ENCODE measurements at places on chromosomes 12 and 14.

GRCh38 chr14:22848351-22849164 is 12.2 kb downstream of the MMP14 start:
- no peak for DNase-seq

DNA sequence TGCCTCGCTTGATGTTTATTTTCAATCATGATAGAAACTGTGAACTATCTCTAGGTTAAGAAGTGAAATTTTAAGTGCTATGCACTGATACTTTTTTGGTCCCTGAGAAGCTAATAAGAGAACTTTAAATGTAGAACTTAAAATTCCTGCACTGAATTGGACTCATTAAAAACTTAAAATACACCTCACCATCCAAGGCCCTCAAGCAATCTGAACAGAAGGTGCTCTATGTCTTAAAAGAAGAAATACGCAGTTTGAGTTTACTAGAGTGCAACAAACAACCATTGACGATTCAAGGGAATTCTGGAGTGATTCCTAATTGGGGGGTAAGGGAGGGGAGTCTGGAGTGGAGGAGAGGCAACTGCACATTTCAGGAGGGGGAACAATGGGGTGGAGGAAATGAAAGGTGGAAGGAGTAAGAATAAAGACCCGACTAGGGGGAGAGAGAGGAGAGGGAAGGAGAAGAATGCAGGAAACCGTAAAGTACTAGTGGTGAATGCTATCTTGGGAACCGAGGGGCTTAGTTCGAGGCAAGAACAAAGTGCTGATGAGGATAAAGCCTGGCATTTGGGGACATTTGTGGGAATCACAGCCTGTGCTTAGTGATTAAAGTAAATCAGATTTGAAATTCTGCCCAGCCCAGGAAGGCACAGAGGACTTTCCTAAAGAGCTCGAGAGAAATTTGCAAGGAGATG is 389.7 kb downstream of the AACS start:
- DNase-seq = no peak

DNA sequence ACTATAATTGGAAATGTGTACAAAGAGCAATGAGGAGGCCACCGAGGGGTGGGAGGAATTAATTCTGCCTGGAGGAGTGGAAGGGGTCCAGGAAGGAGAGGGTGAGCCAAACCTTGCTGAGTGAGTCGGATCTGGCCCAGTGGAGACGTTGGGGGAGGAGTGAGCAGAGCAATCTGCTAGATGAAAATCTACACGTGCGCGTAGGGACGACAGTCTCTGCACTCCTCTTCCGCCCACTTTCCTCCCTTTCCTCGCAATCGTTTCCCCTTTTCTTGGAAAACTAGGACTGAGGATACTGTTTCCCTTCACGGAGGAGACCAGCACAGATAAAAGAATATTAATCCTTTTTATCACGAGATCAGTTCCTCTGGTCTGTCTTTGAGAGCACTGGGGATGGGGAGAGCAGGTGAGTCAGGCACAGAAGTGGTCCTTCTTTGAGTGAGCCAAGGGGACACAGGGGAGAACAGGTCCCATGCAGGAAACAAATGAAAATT is 2.9 kb upstream of the NAB2 start:
- no peak for DNase-seq

DNA sequence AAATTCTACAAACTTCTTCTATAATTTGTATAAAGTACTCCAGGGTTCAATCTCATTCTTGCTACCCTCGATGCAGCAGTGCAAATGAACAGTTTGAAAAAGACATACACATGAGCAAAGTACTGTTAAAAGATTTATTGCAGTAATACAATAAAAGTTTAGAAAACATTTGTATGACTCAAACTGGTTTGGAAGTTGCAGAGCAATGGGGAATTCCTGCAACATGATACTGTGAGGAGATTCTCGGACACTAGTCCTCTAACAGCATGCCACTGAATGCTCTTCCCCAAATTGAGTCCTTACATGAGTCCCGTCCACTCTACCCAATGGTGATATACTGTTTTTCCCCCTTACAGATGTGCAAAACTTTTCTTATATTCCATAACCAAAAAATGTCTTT is 45.4 kb downstream of the ATG14 start:
- no peak for DNase-seq

- no peak for DNase-seq
Measured at GRCh38 chr14:94196057-94196456, 21.9 kb downstream of the PPP4R4 start.

DNA sequence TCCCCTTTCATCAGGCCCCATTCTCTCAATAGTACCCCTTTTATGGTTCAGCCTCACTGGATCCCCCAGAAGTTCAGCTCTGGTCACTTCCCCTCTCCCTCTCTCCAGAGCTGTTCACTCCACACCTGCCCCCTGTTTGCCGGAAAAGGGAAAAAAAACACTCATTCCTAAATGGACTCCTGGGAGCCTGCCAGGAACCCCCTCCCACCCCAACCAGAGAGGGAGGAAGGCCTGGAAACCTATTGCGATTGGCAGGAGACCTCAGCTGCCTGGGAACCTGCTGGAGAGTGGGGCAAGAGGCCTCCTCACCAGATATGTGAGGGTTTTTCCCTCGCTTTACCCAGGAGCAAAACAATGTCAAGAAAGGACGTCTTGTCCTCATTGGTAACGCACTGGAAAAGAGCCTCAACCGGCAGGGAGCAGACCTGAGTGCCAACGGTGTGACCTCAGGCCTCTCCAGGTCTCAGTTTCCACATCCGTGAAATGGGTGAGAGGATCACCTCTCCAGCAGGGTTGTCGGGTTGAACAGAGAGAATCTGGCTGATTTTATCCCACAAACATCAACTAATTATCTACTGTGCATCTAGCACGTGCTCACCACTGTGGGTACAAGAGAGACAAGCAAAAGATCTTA is 4.6 kb downstream of the DTX1 start:
- DNase-seq = no peak

- DNase-seq = no peak
Measured at GRCh38 chr14:20386276-20386855, 26.9 kb downstream of the TEP1 start.

DNA sequence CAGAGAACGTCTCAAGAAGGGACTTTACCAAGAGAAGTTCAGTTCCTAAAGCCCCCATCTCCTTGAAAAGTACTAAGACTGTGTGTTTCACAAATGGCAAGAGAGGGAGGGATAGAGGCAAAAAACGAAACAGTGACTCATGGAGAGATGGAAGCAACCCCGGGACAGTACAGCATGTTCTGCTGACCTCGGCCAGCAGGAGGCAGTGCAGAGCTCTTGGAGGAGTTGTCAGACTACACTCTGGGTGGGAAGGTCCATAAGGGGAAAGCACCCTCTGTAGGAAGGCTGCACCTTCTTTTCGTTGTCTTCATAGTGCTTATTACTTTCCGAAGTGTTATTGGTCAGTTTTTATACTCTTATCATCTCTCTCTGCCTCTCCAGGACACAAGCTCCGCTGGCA is 525.2 kb upstream of the CCDC196 start:
- DNase-seq = peak; percentile 19

GRCh38 chr12:25072906-25073650 is 121.9 kb downstream of the DNAI7 start:
- DNase-seq = no peak

GRCh38 chr14:51121096-51121495 is 26.2 kb upstream of the TRIM9 start:
- no peak for DNase-seq

GRCh38 chr12:2145433-2145998 is 92.7 kb downstream of the CACNA1C start:
- no peak for DNase-seq

DNA sequence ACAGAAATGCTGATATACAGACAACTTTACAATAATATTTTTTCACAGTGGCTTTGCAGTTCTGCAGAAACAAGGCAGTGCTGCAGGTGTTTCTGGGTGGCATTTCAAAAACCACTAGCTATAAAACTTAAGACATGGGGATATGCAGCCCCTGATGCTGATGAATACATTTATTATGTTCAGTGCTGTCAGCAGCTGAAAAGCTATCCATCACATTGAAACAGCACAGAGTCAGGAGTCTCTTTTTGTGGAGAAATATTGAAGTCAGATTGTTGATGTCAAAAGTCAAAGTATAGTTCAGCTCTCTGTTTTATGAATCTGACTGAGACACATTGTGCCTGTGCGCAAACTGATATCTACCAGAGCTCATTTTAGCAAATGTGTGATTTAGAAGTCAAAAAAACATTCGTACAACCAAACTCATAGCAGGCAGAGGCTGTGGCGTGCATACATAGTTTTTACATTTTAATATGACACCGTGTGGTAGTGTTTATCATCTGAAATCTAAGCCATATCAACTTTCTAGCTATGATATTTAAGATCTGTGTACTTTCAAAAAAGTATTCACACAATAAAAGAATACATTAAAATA is 467.6 kb downstream of the PRKD1 start:
- DNase-seq = no peak

DNA sequence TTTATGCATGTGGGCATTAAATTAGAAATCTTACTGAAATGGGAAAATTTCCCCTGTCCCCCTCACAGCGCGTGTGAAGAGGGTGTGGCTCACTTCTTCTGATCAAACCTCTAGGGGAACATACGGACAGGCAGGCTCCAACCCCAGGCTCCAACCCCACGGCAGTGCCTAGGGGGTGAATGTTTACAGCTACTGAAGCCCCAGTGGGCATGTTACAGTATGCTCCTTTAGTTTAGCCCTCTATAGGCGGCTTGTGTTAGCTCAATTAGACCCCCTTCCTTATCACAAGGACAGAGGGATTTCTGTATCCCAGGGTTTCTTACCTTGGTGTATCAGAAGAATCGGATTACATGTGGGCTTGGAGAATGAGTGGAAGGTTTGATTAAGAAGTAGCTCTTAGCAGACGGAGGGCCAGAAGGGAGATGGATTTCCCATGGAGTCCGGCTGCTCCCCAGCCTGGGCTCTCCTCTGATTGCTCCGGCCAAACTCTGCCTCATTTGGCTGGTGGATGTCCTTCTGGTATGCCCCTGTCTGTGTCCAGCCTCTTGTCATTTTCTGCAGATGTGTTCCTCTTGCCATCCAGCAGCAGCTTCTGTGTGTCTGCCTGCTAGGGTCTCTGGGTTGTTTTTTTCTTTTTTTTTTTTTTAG is 223.7 kb downstream of the TMTC2 start:
- DNase-seq = no peak

DNA sequence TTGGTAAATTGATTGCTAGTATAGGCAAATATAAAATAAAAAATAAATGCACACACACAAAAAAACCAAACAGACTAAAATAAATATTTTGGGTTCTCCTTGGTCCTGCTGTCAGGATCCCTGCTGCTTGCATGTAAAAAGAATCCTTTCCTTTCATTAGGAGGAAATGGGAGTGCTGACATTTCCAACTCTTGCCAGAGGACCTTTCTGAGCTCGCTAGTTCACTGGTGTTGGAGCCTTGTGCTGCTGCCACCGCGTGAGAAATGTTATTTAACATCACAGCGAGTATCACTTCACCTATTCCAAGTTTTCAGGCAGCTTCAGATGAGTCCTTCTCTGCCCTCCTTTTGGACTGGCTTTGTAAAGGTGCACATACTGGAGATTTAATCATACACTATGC is 358.9 kb downstream of the NPAS3 start:
- no peak for DNase-seq

DNA sequence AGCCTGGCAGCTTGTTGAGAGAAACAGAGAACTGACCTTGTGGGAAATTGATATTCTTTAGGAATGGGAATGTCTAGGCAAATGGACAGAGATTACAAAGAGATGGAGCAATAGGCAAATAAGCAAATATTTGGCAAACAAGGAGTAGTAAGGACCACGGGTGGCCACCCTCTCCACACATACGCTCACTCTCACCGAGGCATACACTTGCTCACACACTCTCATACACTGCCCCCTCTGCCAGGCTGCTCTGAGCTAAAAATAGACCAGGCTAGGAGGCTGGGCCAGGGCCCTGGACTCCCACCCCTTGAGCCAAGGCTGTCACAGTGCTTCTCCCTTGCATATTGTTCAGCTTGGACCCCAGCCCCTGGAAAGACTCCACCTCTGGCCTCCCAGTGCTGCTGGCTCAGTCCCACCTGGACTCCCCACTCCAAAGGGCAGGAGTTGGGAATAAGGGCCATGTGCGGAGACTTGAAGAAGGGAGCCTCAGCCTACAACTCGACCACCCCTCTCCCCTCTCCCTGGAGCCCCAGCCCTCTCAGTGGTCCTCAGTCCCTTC is 1.1 kb downstream of the PPP1R1A start:
- DNase-seq = no peak

- no peak for DNase-seq
Measured at GRCh38 chr12:115517913-115518312, 759.6 kb downstream of the MED13L start.

DNA sequence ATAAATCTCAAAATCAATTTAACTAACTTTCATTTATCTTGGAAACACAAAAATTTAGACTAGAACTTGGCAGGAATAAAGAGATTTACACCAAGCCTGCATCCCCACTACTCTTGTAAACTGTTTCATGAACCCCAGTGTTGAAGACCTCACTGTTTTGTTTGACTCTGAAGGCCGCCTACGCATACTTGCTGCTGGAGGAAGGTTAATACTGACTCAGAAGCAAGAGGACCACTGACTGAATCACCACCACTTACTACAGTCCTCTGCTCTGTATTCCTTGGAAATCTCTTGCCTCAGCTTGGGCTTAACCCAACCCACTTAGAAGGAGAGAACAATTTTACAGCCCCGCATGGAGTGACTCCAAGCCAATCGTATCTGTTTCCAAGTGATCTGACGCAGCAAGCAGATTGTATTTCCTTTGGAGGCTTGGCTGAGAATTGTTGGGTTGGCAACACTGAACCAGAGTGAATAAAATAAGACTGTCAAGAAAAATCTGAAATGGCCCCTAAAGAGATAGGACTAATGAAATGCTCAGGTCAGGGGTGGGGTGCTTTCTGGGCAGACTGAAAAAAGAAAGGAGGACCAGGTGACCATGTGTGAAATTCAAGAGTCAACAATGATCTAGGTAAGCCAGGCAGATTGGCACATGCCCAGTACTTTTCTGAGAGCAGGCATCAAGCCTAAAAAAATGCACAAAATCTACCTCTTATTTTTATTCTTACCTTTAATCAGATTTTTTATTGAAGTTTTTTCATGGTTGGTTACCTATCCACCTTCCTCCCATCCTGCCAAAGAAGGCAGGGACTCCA is 248.6 kb downstream of the ZFP36L1 start:
- DNase-seq = no peak

- DNase-seq = no peak
Measured at GRCh38 chr12:13033476-13033875, 10.7 kb upstream of the FAM234B start.

GRCh38 chr14:90453401-90453951 is 56.6 kb downstream of the CALM1 start:
- no peak for DNase-seq

DNA sequence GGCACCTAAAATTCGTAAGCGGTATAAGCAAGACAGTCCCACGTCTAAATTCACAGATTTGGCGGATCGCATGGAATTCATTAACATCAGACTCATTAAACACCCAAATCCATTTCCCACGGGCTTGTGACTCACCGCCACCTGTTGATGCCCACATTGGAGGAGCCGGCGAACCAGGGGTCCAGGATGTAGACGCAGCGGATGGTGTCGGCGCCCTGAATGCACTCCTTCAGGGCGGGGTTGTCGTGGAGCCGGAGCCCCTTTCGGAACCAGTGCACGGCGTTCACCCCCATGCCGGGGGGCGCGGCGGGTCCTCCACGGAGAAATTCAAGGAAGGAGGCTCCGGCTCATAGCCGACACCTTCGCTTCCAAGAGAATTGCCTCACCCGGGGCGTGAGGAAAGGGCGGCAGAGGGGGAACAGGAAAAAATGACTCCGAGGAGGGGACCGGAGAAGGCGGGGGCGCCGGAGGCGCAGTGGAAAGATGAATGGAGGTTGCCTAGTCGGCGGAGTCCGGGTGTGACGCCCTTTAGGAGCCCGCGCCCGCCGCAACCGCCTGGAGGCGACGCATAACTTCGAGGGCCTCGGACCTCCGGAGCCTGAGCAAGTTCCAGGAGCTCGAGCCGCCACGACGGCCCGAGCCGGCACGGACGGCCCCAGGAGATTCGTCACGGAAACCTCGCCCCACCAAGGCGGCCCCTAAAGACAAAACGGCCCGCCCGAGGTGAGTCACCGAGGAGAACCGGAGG is 506 bp downstream of the CRY1 start:
- no peak for DNase-seq
